ENCODE measurements at places on chromosomes 5 and 9.

DNA sequence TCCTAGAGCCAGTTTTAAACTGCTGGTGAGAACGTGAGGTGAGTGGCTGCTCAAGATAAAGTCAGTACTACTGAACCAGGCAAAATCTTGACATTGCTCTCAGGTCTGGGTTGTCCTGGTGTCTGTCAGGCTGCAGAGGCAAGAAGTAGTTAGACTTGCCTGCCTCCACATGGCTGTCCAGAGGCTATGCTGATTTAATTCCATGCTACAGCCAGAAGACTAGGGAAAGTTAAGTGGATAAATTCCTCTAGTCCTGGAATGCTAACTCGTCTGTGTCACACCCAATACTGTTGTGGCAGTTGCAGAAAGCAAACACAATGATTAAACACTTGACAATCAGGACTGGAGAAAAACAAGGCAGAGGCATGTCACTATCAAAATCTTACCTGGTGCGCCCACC is 118.9 kb downstream of the ACER2 start:
- DNase-seq, result no peak

- no peak for DNase-seq
Measured at GRCh38 chr5:68002836-68003235, 212.7 kb upstream of the PIK3R1 start.

DNA sequence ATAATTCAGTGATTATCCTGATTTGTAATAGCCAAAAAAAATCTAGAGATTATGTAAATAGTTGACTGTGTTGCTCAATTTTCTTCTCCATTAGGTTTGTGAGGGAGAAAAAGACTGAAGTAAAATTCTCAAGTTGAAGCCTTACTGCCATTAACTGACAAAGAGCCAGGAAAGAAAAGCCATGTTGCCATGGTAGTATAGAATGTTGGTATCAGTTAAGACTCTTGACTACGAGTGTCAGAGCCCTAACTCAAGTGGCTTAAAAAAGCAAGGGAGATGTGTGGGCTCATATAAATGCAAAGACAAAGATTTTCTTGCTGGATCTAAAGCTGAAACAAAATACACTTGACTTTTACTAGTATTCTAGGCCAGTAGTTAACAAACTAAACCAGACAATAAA is 571.7 kb downstream of the KCTD16 start:
- DNase-seq, result no peak

DNA sequence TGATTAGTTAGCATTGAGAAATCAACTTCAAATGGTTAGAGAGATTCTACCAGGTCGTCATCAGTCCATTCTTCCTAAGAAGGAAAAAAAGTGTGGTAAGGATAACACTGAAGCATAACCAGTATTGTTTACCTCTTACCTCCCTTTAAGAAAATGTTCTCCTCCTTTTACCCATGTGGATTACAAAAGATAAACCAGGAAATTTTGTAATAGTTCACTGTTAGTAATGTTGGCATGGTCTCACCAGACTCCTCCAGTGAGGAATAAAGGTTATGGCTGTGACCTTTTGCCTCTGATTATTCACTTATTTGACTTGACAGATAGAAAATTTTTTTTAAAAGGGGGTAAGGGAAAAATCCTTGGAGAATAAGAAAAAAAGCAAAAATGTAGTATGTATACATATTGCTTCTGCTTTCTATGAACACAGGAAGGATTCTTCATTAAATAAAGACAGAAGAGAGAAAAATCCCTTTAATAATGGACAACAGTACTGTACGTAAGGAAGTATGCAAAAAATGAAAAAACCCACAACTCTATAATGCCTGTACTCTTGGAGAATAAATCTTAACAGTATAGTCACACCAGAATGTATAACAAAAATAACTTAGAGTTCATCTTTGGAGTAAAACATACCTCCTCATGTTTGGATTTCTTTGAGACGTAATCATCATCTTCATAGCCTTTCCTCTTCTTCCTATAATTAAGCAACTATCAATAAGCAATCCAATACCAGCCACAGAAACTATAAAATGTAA is 18.1 kb downstream of the CCNH start:
- no peak for DNase-seq

DNA sequence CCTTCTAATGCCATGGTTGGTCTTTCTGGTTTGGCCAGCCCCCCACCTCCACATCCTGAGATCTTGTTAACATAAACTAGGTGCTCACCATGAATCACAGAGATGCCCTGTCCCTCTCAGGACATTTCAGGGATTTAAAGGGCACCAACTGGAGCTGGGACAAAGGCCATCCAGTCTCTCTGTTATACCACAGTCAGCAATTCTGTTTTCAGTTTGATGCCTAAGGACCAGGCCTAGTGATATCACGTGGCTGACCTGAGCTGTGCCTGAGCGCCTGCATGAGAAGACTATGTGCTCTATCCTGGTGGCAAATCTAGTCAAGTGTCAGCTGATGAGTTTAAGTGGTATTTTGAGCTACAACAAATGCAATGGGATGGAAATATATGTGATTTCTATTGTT is 26.1 kb downstream of the SPIN1 start:
- DNase-seq, result no peak

- no peak for DNase-seq
Measured at GRCh38 chr5:174649391-174649790, 75.0 kb upstream of the MSX2 start.

DNA sequence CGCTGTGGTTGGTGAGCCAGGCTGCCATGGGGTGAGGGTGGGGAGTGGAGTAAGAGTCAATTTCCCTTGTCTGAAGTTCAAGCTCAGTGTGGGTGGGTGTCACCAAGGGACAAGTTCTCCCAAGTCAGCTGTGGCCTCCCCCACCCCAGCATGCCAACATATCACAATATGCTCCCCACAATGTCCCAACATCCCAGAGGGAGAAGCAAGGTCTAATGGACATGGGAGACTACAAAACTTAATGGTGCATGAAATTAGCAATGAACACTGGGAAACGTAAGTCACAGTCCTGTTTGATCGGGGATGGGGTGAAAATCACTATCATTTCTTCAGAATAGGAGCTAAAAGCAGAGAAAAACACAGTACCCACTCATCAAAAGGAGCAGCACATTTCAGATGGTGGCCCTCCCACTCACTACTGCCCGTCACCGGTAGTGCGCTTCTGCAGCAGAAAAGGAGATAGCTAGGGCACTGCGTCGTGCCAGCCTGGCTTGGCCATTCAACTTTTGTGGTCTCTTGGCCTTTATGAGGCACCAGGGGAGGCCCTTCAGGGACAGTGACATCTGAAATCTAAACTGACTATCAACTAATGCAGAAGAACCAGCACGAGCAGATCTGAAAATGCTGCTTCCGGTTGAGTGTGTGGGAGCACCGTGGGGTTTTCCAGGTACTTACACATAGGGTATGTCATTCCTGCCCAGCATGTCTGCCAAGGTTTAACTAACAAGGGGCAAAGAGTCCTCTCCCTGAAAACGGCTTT is 20.5 kb upstream of the NDFIP1 start:
- DNase-seq, result no peak

DNA sequence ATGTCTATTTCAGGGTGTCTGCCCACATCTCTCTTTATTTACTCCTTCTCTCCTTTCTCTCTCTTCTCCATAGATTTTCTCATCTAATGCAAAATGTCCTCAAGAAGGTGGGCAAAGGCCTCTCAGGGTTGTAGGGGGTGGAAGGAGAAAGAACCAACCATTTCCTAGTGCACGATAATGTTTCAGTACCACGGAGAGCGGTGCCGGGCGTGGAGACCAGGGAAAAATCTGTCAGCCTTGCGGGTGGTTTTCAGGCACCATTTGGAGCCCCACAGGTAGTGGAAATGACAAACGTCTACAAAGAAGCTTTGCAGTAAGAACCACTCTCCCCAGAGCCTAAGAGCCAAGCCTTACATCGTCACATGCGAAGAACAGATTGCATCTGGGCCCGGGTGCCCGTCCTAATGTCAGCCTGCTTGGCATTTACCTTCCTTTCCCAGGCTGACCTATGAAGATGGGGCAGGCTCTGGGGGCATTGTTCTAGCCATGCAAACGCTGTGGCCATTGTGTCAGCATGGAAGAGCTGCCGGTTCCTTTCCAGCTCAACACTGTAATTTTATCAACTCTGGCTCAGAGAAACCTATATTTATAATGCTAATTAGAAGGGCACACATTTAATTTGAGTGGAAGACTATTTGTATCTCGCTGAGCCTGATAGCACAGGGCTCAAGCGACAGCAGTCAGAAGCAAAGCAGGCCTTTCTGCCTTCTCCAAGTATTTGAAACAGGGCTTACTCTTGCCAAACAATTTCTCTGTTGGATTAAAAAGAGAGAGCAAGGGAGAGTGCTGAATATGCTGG is 430.1 kb upstream of the WWC1 start:
- DNase-seq, result no peak
